C1 segment of cervical spinal cord (tissue), 14 donors: ENCODE measurements at places on chromosomes 5 and 9.
A peak's percentile ranks its signal among the peaks of the same experiment; 100 is the strongest.

- DNase-seq = no peak
These were observed 12.9 kb downstream of the PRDM12 start for GRCh38 chr9:130677252-130677651.

GRCh38 chr5:40406741-40407211 lies 272.9 kb upstream of the PTGER4 start:
- no peak for DNase-seq

DNA sequence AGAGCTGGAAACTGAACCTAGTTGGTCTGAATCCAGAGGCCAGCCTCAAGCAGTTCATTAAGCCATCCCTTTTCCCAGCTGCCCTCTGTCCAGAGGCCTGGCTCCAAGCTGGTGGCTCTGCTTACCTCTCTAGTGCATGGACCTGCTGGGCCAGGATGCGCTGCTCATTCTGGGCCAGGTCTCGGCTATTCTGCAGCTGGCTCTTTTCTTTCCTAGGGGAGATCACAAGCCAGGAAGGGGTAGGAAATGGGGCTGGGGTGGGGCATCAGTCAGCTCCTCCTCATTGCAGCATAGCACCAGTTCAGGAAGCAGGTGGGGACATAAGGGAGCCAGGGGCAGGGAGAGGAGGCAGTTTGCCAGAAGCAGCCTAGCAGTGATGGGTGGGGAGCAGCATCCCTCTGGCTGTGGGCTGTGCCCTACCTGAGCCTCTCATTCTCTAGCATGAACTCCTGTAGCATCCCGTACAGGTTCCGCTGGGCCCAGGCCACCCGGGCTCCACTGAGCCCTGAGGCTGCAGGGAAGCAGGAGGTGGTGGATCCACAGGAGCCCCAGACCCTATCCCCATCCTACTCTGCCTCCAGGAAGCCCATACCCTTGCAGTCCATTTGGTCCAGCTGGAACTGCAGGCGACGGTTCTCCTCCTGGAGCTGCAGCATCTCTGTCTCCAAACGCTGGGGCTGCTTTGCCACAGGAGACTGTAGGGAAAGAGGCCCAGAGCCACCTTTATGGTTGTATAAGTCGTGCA lies 5.2 kb downstream of the KIF12 start:
- DNase-seq = no peak

DNA sequence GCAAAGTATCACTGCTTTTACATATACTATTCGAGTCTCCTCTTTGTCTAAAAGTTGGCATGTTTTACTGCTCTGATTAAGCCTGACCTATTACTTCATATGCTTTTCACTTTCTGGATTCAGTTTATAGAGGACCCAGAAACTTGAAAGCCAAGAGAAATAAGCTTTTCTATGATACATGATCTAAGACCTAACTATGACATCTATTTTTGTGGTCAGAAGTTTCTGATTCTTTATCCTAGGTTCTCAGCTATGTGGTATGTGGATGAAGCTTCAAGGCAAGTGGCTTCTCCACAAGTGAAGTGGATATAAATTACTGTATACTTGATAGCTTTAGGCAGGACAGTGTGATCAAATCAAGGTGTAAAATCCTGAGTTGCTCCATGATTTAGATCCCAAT lies 6.3 kb downstream of the EDIL3 start:
- DNase-seq = no peak

- peak; percentile 15 for DNase-seq
These were observed 343.1 kb downstream of the ZSWIM6 start for GRCh38 chr5:61675015-61675692.

DNA sequence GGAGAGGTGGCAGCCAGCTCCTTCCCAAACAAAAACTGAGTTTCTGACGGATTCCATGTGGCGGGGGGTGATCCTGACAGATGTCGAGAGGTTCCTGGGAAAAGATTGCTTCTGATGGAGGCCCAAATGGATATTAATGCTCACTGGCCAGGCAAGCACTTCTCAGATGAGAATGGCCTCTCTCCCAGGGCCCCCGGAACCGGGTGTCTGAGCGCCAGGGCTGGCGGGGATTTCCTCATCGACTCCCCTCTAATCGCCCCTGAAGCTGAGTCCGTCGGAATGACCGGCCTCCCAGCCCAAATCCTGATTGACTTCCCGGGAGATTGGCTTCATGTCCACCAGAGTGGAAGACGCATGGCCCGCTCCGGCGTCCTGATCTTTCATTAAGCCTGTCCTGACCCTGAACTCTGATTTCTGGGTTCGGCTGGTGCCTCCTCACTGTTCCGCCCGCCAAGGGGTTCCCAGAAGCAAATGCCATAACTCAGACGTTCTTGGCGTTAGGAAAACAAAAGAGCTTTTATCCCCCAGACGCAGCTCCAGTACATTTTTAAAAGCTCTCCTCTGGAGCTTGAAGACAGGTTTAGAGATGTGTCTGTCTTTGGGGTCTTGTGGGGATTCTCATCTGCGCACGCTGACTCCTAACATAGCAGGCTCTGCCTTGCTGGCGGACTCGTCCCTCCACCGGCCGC lies 17.6 kb downstream of the FIBCD1 start:
- DNase-seq = no peak

DNA sequence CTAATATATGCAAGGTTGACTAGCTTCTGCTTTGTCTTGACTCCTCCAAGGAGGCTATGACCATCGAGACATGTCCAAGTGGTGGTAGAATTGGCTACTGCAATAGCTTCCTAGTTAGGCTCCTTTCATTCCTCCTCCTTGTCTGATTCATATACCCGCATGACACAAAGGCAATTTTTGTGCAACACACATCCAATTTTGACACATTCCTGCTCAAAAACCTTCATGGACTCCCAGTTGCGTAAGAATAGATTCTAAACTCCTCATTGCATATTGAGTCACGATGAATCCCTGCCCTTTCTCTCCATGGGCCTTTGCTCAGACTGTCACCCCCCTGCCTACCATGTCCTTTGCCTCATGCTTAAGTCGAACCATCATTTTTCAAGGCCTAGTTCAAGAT lies 344.5 kb downstream of the ACTL7B start:
- DNase-seq = no peak

GRCh38 chr5:121285801-121286521 lies 565.7 kb upstream of the FTMT start:
- no peak for DNase-seq

GRCh38 chr9:129027224-129027684 lies 877 bp downstream of the SH3GLB2 start:
- DNase-seq = no peak

GRCh38 chr9:111154081-111154562 lies 115.9 kb upstream of the LPAR1 start:
- no peak for DNase-seq

- DNase-seq = no peak
These were observed 42.4 kb downstream of the ZNF608 start for GRCh38 chr5:124703995-124704394.

GRCh38 chr9:91134608-91135007 lies 227.1 kb downstream of the AUH start:
- DNase-seq = no peak

GRCh38 chr5:142792012-142792864 lies 22.1 kb downstream of the ARHGAP26 start:
- no peak for DNase-seq

- no peak for DNase-seq
These were observed 10.0 kb downstream of the ENC1 start for GRCh38 chr5:74630453-74631066.

DNA sequence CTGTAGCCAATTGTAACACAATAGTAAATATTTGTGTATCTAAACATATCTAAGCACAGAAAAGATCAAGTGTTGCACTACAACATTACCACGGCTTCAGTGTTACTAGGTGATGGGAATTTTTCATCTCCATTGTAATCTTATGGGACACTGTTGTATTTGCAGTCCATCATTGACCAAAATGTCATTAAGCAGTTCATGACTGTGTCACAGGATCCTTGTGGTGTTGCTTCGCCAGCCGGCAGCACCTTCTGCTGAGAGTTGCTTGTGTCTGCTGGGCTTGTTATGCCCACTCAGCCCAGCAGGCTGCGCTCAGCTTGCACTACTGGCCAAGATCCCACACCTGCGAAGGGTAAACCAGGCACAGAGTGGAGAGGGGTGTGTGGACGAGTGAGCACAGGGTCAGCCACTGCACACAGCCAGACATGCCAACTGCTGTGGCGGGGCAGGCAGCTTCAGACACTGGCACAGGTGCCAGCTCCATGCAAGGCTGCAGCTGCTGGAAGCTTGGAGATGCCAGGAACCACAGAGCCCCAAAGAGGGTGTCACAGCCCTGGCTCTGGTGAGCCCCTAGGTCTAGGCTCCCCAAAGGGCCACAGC lies 273.7 kb downstream of the CETN3 start:
- DNase-seq = no peak

GRCh38 chr9:74697535-74697934 lies 190.2 kb downstream of the TRPM6 start:
- no peak for DNase-seq

GRCh38 chr9:72351538-72352453 lies 13.2 kb downstream of the ZFAND5 start:
- DNase-seq = no peak

DNA sequence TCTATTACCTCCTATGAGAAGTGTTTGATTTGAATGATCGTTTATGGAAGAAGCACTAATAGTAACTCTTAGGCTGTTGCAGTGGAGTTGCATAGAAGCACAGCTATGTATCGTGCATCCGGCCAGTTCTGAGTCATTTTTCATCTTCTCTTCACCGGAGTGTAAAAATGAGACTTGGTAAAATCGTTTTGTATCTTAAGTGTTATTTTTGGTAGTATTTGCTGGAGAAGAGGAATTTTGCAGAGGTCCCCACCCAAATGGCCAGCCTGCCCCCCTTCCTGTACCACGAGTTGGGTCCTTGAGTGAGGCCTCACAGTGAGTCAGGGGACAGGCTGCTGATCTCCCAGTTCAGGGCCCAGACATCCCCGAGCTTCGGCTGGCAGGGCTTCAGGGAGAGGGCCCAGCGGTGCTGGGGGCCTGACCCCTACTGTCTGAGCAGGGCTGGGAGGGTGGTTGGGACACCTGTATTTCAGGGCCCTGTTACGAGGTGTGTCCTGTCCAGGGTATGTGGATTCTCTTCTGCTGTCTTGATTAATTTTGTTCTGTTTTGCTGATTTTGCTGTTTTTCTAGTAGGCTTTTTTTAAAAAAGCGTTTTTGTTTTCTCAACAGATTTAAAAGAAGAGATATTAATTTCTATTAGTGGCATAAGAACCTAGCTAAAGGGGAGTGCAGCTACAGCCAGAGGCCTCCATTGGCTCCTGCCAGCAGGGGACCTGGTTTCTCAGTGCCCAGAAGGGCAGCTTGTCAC lies 210.8 kb downstream of the TRIO start:
- DNase-seq = no peak

DNA sequence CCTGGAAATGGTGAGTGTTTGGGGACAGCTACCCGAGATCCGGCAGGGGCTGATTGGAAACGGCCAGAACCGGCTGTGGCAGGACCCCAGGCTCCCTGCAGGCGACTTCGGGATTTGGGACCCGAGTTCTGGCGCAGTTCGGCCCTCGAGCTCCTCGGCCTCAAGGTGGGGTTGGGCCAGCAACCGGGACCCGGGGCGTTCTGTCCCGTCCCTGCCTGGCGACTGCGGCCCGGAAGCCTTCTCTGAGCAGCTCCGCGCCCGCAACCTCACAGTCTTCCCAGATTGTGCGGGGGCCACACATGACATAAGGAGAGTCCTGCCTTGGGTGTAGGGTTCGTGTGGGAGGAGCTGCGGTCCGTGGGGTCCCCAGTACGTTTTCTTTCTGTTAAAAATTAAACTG lies 23.2 kb upstream of the NEURL1B start:
- no peak for DNase-seq

- DNase-seq = no peak
These were observed 18.3 kb downstream of the CSF1R start for GRCh38 chr5:150068071-150068470.

- DNase-seq = no peak
These were observed 276.5 kb downstream of the NTRK2 start for GRCh38 chr9:84945878-84946538.

DNA sequence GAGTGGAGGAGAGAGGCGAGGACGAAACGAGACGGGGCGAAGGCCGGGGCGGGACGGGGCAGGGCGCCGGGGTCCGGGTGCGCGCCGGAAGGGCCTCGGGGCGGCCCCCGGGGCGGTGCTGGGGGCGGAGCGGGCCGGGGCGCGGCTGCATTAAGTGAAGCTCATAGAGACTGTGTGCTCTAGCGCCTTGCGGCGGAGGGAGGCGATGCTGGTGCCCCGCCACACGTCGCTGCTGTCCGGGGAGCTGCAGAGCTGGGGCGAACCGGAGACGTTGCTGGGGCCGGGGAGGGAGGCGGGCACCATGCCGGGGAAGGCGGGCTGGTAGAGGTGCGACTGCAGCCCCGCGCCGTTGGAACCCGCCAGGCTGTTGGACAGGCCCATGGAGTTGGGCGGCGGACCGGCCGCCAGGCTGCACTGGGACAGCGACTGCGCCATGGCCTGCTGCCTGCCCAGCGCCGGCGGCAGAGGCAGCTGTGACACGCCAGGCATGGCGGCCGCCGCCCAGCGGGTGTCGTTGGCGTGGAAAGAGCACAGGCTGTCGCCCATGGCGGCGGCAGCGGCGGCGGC lies 8.3 kb downstream of the OTP start:
- DNase-seq = no peak

- no peak for DNase-seq
These were observed 8.4 kb upstream of the SETD9 start for GRCh38 chr5:56900858-56901578.

DNA sequence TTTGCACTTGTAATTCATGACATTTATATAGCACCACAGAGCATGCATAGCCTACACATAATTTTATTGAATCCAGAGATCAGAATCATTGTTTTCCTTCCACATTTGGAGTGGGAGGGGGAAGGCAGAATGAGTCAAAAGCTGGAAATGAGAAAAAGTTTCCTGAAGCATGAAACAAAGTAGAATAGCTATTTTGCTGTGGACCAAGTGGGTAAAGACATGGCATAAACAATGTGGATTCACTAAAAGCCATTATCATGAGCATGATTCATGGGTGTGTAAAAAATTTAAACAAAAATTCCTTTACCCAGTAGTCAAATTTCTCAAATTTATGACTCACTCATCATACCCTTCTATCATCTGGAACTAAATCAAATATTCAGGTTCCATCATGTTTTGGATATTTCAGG lies 97.9 kb downstream of the YIPF5 start:
- DNase-seq = no peak

DNA sequence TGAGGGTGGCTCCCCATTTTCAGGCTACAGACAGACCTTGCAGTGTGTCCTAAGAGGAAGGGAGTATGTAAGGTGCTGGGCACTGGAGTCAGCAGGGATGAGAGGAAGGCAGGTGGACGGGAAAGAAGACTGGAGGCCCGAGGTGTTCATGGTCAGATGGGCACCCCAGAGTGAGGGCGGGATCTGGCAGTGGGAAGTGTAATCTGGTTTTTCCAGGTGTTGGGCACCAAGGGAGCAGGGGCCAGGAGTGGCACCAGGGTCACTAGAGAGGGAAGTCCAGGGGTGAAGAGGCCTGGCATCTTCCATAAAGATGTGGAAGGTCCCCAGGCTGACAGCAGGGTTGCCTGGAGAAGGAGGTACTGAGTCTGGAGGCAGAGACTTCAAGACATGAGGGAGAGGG lies 29.7 kb downstream of the PITX1 start:
- DNase-seq = no peak

- no peak for DNase-seq
These were observed 312.2 kb upstream of the IRX4 start for GRCh38 chr5:2194949-2195348.
